AG08395 (cell line): ENCODE measurements at places on chromosomes 1 and 21.

GRCh38 chr1:921011-921837, 2.5 kb upstream of the SAMD11 start:
- DNase-seq: peak; percentile 84

GRCh38 chr1:172699111-172699510, 40.2 kb downstream of the FASLG start:
- DNase-seq: no peak

- no peak for DNase-seq
Observed at GRCh38 chr1:53562981-53563379, 103.8 kb downstream of the DMRTB1 start.

DNA sequence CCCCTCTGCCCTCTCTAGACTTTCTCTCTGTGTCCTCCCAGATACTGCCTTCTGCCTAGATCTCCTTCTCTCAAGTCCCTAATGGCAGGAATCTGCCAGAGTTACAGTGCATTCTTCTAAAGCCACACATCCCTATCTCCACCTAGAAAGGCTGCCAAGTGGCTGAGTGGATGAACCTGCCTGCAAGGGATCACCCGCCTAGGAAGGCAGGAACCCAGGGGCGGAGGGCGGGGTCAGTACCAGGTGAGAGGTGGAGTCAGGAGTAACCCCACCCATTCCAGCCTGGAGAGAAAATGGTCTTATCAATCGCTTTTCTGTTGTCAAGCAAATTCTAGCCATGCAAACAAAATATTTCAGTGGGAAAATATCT, 60.8 kb downstream of the BCAR3 start:
- no peak for DNase-seq

DNA sequence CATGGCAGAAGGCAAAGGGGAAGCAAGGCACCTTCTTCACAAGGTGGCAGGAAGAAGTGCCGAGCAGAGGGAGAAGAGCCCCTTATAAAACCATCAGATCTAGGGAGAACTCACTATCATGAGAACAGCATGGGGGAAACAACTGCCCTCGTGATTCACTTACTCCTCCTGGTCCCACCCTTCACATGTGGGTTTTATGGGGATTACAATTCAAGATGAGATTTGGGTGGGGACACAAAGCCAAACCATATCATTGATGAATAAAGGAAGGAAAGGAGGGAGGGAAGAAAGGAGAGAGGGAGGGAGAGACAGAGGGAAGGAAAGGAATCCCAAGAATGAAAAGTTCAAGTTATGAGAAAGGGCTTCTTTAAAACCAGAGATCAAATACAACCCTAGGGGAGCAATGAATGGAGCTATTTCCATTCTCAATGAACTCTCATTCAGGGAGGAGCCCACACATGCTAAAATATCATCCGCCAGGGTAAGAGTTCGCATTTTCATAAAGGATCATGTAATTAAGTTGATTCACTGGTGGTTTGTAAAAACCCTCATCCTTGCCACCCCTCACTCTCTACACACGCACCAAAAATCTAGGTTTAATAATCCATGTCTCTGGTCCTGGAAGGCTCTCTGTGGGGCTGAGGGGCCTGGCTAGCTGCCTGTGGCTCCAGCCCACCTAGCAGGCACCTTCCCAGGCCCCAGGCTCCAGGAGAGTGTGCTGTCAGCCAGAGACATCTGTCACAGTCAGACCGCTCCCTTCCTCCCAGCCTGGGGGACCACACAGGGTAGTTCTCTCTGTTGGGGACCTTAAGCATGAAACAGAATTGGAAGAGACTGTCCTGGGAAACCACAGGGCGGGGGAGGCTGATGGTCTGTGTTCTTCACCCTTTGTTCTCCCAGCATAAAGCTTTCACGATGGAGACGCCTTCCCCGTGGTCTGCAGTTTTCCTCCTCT, 94.0 kb downstream of the CCDC185 start:
- DNase-seq: no peak

GRCh38 chr1:225767634-225768540, 9.7 kb upstream of the SRP9 start:
- peak; percentile 72 for DNase-seq

- peak; percentile 11 for DNase-seq
Observed at GRCh38 chr1:168879896-168880734, 151.1 kb upstream of the DPT start.

GRCh38 chr1:94202241-94202640, 35.1 kb downstream of the ARHGAP29 start:
- DNase-seq: no peak

DNA sequence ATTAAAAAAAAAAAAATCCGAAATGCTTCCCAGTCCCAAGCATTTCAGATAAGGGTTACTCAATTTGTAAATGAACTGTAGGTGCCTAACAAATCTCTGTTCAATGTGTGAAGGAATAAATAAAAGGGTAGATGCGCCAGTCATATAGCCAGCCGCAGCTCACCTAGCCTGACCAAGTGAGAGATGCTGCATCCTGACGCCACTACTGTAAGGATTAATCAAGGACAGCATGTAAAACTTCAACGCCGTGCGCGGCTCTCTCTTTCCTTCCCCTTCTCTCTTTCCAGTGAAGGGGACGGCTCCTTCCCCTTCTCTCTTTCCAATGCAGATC, 441 bp downstream of the PPT1 start:
- DNase-seq: no peak

DNA sequence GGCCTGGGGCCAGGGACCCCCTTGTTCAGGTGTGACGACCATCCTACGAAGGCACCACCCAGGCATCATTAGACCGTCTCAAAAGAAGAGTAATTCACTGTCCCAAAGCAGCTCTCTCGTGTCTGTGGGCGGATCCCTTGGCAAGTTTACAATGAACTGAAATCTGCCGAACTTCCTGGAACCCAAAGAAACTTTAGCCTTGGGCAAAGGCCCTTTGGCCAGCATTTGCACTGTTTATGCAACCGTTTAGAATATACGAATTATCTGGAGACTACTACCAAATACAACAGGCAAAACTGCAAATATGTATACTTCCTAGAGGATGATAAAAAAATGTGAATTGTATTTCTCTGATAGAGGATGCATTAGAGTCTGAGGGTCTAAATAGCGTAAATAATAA, 1.4 kb upstream of the SOD1 start:
- DNase-seq: no peak

DNA sequence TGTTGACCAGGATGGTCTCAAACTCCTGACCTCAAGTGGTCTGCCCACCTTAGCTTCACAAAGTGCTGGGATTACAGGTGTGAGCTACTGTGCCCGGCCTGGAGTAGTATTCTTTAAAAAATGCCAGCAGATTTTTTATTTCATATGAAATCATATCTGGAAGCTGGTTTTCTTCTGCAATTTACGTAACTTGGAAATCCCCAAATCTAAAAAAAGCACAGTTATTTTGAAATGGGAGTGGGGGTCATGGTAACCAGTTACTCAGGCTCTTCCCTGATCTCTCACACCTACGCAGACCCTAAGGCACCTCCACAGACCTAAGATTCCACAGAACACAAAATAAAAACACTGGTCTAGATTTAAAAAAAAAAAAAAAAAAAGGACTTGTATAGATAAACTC, 219.8 kb downstream of the DAB1 start:
- DNase-seq: no peak

DNA sequence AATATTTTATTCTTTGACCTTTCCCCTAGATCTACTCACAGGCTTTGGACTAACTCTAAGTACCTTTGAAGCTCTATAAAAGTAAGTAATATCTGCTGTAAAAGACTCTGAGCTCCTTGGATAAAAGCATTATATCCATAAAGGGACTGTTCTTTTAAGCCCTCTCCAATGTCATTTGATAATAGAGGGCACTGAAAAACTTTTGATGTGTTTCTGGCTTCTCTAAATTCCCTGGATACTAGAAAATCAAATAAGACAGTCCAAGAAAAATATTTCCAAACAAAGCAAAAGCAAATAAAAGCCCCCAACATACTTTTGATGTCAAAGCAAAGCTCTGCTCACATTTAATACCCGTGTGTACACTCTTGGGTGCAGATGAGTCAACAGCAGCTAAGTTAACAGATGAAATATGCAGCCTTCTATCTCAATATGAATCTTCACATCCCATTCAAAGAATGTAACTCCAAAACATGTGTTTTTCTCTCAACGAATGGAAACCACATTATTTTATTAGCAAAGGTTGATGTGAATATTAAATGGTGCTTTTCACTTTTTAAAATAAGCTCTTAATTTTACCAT, 230.3 kb downstream of the CENPF start:
- DNase-seq: peak; percentile 54

DNA sequence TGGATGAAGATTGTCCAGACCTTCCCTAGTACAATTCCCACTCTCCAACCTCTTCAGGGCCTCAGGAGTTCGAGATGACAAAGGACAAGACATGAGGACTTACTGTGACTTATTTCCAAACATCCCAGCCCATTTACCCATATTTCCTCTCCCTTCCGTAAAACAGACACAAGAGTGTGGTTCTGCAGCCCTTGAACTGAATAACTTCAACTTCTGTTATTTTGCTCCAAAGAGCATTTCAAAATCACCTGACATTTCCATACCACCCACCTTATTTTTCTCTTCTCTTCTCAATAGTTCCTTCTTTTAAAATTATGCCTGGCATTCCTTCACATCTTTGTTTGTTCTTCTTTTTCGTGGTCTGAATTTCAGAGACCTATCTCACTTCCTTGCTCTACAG, 8.7 kb upstream of the OR10K2 start:
- DNase-seq: no peak

DNA sequence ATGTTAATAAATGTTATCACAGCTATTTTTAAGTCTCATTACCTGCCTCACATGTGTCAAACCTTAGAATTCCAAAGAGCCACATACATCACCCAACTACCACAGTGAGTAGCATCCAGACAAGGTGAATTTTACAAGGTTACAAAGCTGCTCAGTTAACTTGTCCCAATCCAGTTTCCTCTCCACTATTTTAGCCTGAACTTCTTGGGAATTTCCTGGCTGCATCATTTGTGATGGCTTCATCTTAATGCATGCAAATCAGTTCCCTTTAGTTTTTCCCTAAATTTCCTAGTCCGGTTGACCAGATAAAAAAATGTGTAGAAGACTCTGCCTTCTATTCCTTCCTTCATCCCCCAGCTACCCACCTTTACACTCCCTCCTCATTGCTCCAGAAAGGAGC, 597 bp upstream of the TRAF3IP3 start:
- DNase-seq: no peak

- DNase-seq: no peak
Observed at GRCh38 chr1:177065430-177065829, 99.1 kb downstream of the ASTN1 start.

DNA sequence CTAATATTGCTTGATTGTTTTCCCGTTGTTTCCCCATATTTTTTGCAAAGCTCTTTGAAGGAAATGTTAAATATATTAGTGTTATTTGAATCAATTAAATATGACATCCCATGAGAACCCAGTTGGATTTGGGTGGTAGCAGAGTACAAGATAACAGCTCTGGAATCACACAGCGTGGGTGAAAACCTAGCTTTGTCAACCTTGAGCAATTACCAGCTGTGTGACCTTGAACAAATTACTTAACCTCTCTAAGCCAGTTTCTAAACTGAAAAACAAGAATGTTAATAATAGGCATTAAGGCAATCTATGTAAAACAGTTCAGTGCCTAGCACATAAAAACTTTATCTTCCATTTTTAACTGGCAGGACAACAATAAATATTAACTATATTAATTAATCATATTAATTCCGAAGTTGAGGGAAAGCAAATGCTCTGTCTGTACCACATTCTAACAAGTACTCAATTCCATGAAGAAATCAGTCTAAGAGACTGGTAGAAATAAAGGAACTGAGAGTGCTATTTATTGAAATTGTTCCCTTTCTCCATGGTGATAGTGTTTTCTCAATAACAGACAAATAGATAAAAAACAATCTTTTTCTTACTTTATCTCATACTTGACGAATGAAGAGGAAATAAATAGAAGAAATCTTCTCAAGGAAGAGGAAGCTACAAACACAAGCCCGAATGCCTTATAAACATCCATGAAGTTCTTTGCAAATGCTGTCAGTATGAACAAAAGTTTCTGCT, 27.0 kb downstream of the DNASE2B start:
- no peak for DNase-seq

DNA sequence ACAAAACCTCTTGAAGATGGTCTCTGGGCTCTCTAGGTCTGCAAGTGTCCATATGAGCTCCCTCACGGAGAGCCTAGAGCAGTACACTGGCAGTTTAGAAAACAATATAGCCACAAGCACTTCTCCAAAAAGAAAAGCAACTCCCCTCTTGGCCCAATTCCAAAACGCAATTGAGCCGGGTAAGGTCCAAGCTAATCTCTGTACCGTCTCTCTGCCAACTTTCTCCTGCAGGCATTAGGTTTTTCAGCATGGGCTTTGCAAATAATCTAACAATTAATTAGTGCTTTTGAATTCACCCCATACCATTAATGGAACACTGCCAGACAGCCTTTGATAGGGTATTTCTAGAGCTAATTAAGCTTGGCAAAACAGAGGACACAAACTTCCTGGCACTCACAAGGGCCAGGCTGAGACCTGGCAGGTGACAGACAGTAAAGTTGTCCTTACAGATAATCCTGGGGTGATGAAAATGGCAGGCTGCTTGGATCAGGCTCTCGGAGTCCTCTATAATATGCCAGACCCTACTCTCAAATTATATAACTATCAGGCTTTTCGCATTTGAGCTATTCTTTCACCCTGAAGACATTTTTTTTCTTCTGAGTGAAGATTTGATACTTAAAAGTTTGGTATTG, 39.8 kb downstream of the TGFBR3 start:
- DNase-seq: peak; percentile 31

DNA sequence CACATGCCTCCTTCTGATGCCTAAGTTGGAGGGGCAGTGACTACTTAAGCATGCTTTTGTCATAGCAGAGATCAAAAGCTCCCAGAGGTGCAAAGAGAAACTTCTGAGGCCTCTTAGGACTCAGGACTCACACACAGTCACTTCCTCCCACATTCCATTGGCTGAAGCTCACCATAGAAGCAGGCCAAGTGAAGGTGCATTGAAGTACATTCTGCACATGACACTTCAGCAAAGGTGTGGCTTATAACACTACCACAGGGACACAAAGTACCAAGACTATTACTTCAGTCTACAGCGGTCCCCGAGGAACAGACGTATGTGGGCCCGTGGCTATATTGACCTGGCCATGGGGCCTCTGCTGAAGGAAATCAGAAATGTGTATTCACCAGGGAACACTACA, 2.5 kb upstream of the POGK start:
- DNase-seq: no peak

DNA sequence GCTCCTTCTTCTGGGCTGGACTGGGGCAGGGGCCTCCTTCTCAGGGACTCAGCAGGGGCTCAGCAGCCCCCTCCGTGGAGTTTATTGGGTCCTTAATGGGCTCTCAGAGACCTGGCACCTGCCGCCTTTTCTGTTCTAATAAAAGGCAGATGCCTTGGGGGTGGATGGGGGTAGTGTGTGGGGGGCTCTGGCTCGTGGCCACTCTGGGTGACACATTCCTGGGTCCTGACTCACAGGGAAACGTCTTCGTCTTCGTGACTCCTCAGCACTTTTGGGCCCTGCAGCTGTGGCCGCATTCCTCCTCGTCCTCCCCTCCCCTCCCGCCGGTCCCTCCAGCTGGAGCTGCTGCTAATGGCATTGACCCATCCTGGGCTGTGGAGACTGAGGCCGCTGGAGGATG, 107.8 kb upstream of the WNT4 start:
- peak; percentile 62 for DNase-seq
